Activated CD4-positive, alpha-beta T cell treated with anti-CD3 and anti-CD28 coated beads, Interleukin-2, amount 50 U/mL, for 1 hour (primary cell): ENCODE measurements at places on chromosomes 12 and 14.

DNA sequence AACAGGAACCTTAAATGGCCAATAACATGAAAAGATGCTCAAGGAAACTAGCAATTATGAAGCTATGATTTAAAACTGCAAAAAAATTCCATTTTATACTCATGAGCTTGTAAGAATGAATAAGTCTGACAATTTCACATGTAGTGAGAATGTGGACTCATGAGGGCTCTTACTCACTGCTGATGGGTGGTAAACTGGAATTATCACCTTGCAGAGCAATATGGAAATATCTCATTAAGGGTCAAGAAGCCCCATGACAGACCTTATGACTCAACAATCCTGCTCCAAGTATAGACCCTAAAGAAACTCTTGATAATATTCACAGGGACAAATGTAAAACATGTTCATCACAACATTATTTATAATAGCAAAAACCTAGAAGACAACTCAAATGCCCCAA is 23.5 kb upstream of the SMAGP start:
- no peak for DNase-seq

DNA sequence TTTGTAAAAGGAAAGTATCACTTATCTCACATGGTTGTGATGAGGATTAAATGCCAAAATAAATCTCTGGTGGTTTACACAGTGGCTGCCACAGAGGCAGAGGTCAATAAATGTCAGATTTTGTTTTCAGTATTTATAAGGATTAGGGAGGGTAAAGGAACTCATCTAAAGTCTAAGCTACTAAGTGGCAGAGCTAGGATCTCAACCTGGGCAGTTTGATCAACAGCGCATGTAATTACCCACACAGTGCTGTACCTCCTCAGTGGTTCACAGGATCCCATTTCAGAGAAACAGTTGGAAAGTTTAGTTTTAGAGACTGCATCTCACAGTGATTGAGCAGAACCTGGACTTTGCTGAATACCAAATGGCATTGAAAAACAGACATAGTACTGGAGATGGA is 44.9 kb upstream of the RIC8B start:
- DNase-seq, result no peak

DNA sequence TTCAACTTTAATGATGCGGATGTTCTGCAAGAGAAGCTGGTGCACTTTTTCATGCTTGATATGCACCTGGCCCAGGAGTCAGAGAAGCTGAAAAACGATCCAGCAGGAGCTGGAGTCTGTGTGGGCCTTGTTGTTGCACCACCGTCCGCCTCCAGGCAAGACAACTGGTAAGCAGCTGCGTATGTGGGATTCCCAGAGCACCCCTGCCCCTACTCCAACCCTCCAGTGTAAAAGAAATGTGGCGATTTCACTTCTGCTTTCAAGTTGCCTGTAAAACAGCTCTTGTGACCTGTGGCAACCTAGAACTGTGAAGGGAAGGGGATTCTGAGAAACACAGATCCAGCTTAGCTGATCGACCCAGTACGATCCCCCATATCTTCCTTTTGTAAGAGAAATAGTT is 154.1 kb upstream of the PELI2 start:
- no peak for DNase-seq

DNA sequence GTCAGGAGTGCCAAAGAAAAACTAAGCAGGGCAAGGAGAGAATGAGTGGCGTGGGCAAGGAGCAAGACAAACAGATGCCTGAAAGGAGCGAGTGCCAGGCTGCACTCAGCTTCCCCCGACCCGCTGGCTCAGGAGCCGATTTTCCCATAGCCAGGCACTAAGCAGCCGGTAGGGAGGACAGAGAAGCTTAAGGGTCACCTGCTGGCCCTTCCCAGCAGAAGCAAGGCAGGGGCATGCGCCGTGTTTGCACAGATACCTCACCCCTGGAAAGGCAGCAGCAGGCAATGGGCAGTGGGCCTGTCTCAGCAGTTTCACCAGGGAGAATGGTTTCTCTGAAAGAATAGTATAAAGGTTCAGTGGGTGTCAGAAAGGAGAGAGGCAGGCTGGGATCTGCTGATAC is 104.9 kb upstream of the FKBP4 start:
- no peak for DNase-seq

DNA sequence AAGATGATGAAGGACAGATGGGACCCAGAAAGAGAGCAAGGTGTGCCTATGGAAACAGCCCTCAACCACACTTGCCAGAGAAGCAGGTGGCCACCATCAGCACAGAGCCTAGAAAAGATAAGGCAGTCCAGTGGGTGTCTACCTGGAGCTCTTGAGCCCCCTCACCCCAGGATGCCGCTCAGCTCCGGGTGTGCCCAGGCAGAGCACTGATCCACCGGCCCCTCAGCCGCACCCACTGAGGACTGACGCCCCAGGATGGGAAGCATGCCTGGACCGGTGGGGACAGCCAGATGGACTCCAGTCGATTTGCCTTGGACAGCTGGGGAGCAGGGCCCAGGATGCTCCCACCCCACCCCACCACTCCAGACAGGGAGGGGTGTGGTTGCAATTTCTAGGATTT is 15.1 kb upstream of the ZFP36L1 start:
- no peak for DNase-seq

DNA sequence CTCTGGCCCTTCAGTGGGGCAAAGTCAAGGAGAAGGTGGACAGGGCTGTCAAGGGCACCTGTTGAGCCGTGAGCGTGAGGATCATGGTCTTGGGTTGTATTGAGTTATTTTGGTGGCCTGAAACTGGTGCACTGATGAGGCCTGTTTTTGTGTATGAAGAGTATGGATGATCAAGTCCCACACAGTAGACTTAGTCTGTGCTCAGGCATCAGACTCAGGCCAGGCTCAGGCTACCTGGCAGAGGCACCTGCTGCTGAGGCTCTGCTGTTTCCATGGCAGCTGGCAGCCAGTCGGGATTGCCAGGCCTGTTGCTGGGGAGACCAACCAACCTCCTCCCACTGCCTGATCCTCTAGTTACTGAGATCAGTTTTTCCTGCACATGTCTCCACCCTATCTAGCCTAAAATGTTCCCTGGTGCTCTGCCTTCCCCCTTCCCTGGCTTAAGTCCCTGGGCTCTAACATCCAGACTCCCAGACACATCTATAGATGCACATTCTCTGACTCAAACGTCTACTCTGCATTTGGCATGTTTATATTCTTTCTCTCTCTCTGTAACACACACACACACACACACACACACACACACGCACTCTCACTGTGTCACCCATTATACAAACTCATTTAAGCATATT is 5.1 kb downstream of the JPH4 start:
- no peak for DNase-seq

DNA sequence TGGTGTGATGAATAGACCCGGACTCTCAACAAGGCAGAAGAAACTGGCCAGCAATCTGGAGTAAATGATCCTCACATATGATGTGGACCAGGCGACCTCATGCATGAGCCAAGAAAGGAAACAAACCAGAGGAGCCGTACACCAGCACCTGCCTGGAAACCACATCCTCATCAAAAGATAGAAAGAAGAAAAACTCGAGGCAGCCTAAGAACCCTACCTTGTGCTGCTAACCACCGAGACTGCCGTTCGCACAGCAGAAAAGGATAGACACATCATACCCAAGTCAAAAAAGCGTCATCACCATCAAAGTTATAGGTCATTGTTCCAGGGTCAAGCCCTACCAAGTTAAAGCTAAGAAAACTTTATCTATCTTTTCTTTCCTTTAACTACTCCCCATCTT is 66.7 kb downstream of the RESF1 start:
- peak; percentile 18 for DNase-seq

DNA sequence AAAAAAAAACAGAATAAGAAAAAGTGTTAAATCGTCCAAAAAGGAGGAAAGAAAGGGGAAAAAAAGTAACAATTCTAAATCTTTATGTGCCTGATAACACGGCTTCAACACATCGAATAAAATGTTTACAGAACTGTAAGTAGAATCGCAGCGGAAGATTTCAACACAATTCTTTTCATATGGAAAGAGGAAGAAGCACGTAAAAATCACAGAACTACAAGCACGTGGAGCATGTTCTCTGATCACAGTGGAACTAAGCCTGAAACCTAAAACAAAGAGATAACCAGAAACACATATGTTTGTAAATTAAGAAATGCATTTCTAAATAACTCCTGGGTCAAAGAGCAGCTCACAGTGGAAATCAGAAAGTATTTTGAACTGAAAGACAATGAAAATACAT is 8.7 kb downstream of the CLEC7A start:
- DNase-seq, result no peak

DNA sequence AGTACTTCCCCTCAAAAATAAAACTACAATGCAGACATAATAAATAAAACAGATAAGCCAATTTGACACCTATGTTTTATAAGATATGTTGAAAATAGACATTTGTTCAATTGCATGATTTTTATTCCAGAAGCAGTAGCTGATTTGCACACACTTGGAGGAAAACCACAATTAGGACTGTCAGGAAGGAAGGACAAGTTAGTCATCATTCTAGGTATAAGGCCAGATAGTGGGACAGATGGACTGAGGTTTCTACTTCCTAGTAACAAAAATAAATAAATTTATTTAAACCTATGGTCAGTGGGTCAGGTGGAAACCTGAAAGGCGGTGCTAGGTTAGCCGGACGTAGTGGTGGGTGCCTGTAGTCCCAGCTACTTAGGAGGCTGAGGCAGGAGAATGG is 141.8 kb upstream of the RASSF8 start:
- no peak for DNase-seq

GRCh38 chr12:11701433-11701832 is 52.0 kb downstream of the ETV6 start:
- no peak for DNase-seq

- DNase-seq, result no peak
These were observed 9.7 kb upstream of the CFAP251 start for GRCh38 chr12:121908702-121909101.

DNA sequence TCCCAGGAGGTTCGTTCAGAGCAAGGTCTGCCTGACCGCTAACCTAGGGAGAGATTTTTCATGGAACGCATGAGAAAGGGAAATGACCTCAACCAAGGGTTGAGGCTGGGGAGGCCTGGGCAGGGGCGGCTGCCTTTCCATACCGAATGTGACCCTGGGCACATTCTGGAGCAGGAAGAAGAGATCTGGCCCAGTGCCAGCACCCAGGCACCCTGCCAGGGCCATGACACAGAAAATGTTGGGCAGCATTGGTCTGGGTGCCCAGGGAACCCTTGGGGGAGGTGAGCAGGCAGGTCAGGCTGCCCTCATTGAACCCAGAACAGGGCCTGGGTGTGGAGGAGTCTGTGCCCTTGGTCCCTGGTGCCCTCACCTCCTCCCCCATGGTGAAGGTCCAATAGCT is 106.8 kb downstream of the CALM1 start:
- no peak for DNase-seq

DNA sequence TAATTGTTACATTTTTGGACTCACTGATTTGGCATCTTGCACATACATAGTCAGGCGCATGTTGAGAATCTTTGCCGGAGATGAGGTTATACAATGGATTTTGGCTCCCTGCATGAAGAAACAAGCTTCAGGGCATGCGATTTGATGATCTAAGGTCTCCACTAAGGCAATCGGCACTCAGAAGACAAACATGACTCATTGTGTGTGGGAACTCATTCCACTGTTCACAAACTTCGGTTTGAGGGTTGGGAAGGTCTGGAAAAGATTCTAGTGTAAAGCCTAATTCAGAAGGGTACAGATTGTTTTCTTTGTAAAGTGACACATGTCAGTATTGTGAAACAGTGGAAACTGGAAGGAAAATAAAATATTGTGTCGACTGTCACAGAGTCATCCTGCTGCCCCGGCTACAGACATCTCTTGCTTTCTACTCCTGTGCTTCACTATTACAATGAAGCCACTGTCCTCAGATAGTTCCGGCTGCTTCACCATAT is 192.6 kb upstream of the HMGA2 start:
- DNase-seq, result no peak

GRCh38 chr14:24171422-24172260 is at the start of gene REC8:
TSS of gene REC8 (plus strand) at chr14:24172080. CDS start at chr14:24172553, 473 bp downstream.
- peak; percentile 67 for DNase-seq

GRCh38 chr12:34602213-34602940 is 580.1 kb downstream of the ALG10 start:
- DNase-seq, result no peak

GRCh38 chr12:31325524-31325875 is 450 bp downstream of the SINHCAF start:
- peak; percentile 14 for DNase-seq

DNA sequence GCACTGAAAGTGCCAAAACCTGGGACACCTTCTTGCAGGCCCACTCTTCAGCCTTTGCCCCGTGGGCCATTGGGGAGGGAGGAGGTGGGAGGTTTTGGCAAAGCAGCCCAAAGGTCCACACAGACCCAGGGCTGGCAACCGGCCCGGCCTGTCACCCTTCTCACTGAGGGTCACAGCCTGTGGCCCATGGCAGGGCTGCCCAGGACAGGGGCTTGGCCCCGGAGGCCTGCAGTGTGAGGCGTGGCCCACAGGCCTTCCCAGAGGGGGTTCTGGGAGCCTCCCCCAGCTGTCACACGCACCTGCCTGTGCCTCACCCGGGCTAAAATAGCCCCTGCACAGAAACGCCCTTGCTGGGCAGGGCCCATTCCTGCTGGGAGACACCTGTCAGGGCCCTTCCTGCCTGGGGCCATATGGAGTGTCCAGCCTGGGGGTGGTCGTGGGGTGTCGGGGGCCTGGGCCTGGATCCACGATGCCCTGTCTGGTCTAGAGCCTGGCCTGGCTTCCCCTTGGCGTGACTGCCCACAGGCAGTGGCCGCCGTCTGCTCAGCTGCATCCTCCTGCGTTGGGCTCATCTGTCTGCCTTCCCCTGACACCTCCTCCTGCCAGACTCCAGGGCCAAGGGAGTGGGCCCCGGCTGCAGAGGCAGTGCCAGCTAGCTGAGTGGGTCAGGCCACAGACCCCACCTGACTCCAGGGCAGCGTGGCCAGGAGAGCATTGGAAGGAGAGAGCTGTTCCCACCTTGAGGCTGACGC is 19.2 kb downstream of the PACS2 start:
- DNase-seq, result no peak

GRCh38 chr12:112097641-112098040 is 10.9 kb downstream of the NAA25 start:
- DNase-seq, result no peak

DNA sequence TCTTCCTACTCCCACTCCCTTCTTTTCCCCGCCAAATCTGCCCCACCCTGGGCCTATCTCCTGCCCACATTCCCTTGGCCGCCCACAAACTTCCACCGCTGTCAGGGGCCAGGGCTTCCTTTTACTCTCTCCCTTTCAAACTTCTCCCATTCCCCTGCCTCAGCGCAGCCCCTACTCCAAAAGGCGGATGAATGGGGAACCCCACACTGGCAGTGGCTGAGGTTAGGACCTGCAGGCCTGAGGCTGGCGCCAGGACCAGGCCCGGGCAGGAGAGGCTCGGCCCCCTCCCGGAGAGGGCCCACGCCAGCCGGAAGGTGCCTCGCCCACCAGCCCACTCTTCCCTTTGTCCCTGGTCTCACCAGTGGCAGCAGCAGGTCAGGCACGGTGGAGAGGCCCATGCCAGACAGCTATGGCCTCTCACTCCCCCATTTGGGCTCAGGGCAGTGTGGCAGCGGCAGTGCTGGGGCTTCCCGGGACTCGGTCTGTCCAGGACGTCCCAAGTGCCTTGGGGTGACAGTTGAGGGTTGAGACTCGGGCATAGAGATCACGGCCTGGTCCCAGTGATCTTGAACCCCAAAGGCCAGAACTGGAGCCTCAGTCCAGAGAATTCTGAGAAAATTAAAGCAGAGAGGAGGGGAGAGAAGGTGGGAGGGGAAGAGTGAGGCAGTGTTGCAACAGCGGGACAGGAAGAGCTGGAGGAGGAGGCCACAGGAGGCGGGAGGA is at the start of gene TNFRSF1A:
Gene TNFRSF1A, minus strand, starts transcription at position 660 of the 723 bp plus-strand sequence. Its CDS starts 262 bp downstream, at position 398.
- peak; percentile 38 for DNase-seq
